ENCODE measurements at places on chromosomes 6 and 20.

GRCh38 chr6:95135182-95135581 lies 442.2 kb upstream of the MANEA start:
- no peak for DNase-seq

- no peak for DNase-seq
These were observed 139.3 kb upstream of the COL21A1 start for GRCh38 chr6:56386717-56387116.

- no peak for DNase-seq
These were observed 66.0 kb downstream of the STK4 start for GRCh38 chr20:45032276-45032675.

GRCh38 chr6:30826961-30827342 lies 57.4 kb upstream of the DDR1 start:
- DNase-seq, result no peak

DNA sequence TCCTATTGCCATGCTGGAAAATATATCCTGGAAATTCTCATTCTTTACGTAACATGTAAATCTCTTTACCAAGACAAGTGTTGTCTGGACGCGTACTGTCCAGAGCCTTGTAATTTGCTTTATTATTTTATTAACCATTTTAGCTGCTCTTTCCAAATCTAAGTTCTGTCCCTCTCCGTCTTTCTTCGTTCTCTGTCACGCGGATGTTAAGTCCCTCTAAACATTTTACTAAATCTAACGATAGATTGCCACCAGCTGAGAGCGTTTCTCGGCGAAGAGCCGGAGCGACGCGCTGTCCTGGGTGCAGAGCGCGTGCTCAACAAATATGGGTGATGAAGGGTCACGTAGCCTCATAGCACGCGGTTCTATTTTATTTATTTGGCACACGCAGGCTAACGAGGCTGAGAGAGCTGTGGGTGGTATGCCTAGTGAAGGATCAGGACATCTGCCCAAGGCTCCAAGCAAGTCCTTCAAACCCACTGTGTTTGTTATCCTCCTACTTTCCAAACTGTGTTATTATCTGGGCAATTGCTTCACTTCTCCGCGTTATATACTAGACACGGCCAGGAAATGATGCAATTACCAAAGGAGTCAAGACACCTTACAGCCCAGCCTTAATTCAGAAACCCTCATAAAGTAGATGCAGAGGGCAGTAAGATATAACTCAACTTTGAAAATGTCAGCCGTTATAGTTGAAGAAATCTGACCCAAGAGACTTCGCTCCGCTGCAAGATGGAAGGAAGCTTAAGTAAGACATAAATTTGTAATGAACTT lies 10.0 kb upstream of the NCOA7 start:
- DNase-seq, result peak; percentile 39

DNA sequence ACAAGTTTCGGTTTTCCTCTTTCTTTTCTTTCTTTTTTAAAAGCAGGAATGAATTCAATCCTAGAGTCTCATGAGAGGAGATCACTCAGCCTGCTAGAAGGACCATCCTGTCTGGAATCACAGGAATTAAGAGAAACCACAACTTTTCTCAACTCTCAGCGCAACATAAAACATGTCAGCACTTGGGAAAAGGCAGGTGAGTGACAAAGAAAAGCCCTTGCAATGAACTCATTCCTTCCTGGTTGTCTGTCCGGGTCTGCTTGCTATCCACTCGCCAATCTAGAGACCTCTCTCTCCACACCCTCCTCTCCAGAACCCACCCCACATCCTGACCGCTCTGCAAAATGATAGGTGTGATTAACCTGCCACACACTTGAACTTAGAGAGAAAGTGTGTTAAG lies 253.8 kb downstream of the LY86 start:
- no peak for DNase-seq

DNA sequence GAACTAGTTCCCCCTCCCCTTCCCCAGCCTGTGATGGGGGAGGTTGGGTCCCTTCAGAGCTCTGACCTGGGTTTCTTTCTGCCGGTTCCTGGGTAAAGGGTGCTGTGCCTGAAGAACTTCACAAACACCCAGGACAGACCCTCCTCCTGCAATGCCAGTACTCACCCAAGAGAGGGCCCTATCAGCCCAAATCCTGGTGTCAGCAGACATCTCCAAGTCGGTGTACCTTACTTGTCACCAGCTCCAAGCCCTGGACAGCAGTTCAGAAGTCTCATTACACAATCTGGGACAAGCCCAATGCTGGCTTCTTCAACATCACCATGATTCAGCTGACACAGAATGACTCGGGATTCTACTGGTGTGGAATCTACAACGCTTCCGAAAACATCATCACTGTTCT lies 467 bp downstream of the TREML4 start:
- no peak for DNase-seq

DNA sequence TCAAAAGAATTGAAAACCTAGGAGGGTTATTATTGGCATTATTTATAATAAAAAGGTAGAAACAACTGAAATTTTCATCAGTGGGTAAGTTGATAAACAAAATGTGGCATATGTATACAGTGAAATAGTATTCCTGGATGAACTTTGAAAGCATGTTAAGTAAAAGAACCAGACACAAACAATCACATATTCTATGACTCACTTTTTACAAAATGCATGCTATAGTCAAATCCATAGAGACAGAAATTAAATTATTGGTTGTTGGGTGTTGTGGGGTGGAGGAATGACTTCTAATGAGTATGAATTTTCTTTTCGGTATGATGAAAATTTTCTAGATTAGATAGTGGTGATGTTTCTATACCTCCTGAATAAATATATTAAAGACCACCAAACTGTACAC lies 94.6 kb downstream of the LRRC1 start:
- DNase-seq, result no peak

DNA sequence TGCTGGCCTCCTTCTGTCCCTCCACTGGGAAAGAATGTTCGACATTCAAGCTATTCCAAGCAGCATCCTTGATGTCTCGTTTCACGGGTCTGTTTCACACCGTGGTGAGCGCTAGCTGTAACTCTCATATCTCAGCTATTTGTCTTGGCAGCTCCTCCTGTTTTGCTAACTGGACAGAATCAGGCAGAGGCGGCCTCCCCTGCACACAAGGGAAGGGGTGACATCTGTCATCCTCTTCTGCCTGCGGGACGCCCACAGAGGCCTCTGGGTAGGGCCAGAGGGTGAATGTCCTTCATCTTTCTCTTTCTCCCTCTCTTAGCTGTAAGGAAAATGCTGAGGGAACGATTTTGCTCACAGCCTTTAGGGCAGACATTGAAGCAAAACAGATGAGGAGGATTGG lies 232.8 kb upstream of the GMDS start:
- DNase-seq, result no peak

- DNase-seq, result no peak
These were observed 303.1 kb upstream of the CDYL start for GRCh38 chr6:4472969-4473642.

DNA sequence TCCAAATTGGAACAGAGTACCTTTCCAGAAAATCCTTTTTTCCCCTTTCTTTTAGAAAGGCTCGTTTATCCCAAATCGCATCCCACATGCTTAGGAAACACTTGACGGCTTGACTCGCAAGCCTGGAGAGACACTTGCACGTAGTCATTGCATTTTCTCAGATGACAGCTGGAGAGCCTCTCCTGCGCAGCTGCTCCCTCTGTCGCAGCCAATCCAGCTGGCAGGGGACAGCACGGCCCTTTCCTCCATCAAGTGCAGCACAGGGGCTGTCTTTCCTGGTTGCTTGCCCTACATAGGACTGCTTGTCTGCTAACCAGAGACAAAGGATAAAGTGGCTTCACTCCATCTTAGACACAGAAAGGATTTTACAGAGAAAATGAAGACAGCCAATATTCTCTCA lies 77.6 kb upstream of the RGS17 start:
- DNase-seq, result no peak

GRCh38 chr20:9615766-9616454 lies 101.5 kb downstream of the LAMP5 start:
- no peak for DNase-seq

DNA sequence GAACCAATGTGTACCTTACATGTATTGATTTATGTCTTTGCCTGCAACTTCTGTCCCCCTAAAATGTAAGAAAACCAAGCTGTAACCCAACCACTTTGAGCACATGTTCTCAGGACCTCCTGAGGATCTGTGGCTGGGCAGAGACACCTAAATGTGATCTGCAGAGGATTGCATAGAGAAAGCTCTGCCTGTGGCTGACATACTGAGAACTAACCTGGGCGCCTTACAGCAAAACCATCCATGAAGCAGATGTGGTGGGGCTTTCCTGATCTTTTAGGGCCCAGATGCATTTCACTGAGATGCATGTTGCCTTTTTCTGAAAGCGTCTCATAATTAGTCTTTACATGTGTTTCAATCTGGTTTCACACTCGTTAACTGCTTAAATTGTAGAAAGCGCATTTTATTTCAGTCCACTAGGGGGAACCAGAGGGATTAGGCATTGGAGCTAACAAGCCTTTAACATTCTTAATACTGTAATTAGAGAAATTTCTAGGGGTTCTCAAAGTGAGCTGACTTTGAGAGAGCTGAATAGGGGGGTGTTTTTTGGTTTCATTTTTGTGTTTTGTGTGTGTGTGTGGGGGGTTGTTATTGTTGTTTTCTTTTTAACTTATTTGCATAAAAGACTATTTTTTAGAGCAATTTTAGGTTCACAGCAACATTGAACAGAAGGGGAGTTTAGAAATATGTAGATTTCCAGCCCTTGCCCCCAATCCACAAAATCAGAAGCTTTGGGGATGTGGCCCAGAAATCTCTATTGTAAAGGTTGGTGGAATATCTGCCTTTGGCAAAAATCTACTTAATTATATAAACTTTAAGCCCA lies 50.9 kb upstream of the FAM184A start:
- no peak for DNase-seq

DNA sequence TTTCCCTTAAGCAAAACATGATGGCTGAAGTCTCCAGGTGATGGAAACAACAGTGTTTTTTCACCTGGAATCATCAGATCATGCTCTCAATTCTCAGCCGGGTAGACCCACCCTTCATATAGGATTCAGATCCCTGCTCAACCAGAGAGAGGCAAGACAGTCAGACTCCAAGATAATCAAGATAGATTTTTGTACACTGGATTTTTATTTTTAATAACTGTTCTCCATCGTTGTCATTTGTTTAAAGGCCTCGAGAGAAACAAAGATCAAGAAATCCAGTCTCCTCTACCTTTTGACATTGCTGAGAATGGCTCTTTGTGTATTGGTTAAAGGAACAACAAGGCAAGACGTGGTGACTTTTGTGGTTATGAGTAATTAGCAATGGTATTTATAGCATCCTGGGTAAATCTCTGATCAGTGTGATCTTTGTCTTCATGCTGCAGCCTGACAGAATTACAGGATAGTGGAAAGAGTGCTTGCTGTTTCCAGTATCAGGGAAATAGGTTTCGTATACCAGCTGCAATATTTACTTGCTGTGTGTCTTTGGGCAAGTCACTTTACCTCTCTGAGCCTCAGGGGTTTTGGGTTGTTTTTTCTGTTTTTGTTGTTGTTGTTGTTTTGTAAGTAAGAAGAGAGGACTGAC lies 29.9 kb downstream of the ID4 start:
- no peak for DNase-seq

DNA sequence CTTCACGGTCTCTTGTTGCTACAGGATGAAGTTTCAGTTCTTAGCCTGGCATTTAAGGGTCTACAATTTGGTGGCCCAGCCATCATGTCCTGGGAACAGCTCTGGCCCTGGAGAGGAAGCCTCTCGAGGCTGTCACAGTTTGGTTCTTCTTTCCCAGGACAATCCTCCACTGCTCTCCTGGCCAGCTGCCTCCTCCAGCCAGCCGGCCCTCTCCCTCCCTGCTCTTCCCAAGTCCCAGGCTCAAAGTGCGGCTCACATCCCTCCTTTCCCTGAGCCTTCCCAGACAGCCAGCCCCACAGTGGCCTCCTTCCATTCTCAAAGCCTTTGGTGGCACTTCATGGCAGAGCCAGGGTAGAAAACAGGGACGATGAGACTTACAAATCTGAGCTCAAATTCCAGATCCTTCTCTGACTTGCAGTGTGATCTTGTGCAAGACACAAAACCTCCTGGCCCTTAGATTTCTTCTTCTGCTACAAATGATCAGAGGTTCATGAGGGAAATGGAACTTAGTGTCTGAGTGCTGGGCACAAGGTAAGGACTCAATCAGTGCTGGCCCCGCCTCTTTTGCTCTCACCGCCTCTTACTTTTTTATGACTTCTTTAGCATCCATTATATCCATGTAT lies 223.8 kb upstream of the ECI2 start:
- no peak for DNase-seq

DNA sequence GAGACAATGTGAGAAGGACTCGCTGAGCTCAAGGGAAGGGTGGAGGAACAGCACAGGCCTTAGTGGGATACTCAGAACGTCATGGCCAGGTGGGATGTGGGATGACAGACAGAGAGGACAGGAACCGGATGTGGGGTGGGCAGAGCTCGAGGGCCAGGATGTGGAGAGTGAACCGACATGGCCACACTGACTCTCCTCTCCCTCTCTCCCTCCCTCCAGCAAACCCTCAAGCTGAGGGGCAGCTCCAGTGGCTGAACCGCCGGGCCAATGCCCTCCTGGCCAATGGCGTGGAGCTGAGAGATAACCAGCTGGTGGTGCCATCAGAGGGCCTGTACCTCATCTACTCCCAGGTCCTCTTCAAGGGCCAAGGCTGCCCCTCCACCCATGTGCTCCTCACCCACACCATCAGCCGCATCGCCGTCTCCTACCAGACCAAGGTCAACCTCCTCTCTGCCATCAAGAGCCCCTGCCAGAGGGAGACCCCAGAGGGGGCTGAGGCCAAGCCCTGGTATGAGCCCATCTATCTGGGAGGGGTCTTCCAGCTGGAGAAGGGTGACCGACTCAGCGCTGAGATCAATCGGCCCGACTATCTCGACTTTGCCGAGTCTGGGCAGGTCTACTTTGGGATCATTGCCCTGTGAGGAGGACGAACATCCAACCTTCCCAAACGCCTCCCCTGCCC lies 1.7 kb downstream of the TNF start:
- DNase-seq, result no peak

- DNase-seq, result no peak
These were observed 28.7 kb downstream of the SNHG17 start for GRCh38 chr20:38406476-38406875.

- DNase-seq, result no peak
These were observed 24.6 kb downstream of the MLIP start for GRCh38 chr6:54135665-54136369.

DNA sequence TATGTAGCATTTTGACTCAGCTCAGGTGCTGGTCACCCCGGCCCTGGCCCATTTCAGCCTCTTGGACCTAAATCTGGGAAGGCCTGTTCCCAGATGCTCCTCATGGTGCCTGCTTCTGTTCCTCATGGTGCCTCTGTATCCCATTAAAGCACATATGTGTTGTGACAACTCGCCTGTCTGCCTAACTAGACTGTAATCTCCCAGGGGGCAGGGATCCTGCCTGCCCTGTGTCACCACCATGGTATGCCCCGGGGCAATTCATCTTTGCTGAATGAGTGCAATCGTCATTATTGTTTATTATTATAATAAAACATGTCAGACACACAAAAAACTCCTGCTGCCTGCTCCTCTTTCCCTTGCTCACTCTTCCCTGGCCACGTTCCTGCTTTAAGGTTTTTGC lies 62.0 kb downstream of the ZFP64 start:
- DNase-seq, result no peak
